Activated CD4-positive, alpha-beta T cell treated with anti-CD3 and anti-CD28 coated beads, Interleukin-2, amount 10 ng/mL, durations not matched to agents 24 days and 14 days (primary cell): ENCODE measurements at places on chromosomes 13 and 19. TPM values are rescaled to one million over a fixed set of nuclear protein-coding genes. Genes with fewer than 3 reads are reported as not detected.

Gene ZNF83
- total RNA-seq: 22.1 and 26.3 TPM in 2 replicates

Gene LAIR1
- total RNA-seq: 5.9 and 7.7 TPM in 2 replicates

Gene CLN5
- total RNA-seq: 15.6 and 15.7 TPM in 2 replicates

Gene BRSK1
- 5.9 and 7.9 TPM in 2 replicates for total RNA-seq

Gene SLC25A41
- 0.19 and 0.24 TPM in 2 replicates for total RNA-seq

Gene DHX34
- total RNA-seq: 31.3 and 32.4 TPM in 2 replicates

Gene RASAL3
- total RNA-seq: 110 and 114 TPM in 2 replicates

Gene ZNF776
- 7.5 and 7.9 TPM in 2 replicates for total RNA-seq

Gene ZNF442
- 0.56 and 1.2 TPM in 2 replicates for total RNA-seq

Gene ZNF844
- 0.59 and 0.93 TPM in 2 replicates for total RNA-seq

Gene SLC7A10
- not detected in 2 replicates for total RNA-seq

Gene LHB
- total RNA-seq: not detected in 2 replicates

Gene CABP5
- total RNA-seq: not detected in 2 replicates

Gene CGB5
- not detected in 2 replicates for total RNA-seq

Gene C2CD4C
- total RNA-seq: 0.07 and 0.17 TPM in 2 replicates

Gene DKKL1
- total RNA-seq: not detected in 2 replicates

Gene OVOL3
- total RNA-seq: not detected in 2 replicates

Gene METTL21C
- not detected in 2 replicates for total RNA-seq

Gene RDH8
- not detected in 2 replicates for total RNA-seq

Gene TNFRSF19
- not detected in 2 replicates for total RNA-seq

Gene NEK5
- total RNA-seq: not detected in 2 replicates
